ENCODE measurements at places on chromosomes 7 and 10.

- DNase-seq = no peak
These were observed 91.2 kb downstream of the SPAG6 start for GRCh38 chr10:22436526-22436892.

DNA sequence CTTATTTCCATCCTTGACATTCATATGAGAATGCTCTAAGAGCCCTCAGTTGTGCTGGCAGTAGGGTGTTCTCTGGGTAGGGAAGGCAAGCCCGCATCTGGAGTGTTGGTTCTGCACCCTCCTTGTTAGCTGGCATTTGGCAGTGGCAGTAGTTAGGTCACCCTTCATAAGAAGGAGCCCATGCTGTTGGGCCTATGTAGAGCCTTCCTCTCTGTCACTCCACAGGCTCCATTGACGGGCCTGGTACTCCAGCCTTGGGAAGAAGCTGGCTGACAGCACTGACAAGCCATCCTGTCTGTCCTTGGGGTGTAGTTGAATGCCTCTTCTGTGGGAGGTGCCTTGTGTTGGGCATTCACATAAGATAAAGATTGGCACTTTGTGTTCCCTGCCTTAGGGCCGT is 89.7 kb downstream of the BMPR1A start:
- DNase-seq = no peak

- DNase-seq = no peak
These were observed 34.0 kb downstream of the PSMC2 start for GRCh38 chr7:103381280-103382031.

DNA sequence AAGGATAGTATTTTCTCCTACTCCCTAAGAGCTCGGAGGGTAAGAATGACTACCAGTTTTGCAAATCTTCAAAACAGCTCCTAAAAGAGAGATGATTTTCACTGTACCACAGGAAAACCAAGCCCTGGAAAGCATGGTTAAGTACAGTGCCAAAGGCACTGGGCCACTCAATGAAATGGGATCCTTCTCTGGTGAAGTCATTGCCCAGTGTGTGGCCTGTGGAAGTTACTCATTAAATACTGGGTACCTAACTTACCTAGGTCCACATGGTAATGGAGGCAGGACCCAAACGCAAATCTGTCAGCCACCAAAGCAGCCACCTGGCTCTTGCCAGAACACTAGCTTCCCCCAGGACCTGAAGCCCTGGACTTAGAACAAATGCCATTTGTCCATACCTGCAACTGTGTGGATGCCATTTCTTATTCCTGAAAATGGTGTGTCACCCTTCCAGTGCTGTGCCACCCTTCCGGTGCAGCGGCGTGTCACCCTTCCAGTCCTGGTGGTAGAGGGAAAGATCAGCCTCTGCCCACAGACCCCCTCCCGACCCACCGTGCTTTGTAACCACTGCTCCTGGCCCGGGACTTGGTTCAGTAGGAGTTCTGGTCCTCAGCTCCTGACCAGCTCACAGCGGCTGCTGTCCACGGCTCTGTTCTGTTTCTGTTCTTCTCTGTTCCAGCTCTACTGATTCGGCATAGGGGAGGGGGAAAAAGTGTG is 659.2 kb downstream of the SDK1 start:
- DNase-seq = no peak

GRCh38 chr7:95509199-95509598 is 23.5 kb downstream of the ASB4 start:
- DNase-seq = no peak

- DNase-seq = no peak
These were observed 123.3 kb upstream of the FZD1 start for GRCh38 chr7:91140982-91141381.

GRCh38 chr10:86045896-86046295 is 320.7 kb downstream of the GRID1 start:
- DNase-seq = no peak

GRCh38 chr10:76336213-76336963 is 905.0 kb downstream of the LRMDA start:
- no peak for DNase-seq

DNA sequence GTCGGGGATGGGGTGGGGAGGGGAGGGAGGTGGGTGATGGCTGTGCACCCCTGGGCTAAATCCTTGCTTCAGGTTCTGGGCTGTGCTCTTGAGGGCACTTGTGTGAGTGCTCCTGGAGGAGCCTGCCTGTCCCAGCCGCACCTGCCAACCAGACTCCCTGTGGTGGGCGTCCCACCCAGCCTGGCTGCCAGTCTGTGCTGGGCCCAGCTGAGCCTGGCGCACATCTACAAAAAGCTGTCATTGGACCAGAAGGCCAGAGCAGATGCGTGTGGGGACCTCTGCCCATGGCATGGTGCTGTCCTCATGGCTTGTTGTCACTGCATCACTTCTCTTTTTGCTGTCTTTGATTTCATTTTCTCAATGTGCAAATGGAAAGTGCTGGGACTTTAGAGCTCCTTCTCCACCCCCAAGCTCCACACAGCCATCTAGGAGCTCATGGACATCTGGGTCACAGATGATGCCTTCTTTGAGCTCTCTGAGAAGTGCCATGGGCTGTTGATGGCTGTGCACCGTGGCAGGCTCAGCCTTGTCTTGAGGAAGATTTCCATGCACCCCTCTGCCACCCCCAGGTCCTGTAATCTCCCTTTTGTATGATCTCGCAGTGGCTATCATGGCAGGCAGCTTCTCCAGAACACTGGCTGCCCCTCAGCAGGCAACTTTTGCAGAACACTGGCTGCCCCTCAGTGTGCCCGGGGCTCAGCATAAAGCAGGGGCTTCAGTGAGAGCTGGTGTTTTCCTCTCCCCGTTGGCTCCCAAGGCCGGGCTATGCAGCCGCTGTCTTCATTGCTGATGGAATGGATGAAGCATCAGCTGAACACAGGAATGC is 83.9 kb downstream of the ADCY1 start:
- DNase-seq = no peak

GRCh38 chr10:112614072-112614471 is 167.1 kb downstream of the VTI1A start:
- DNase-seq = no peak

DNA sequence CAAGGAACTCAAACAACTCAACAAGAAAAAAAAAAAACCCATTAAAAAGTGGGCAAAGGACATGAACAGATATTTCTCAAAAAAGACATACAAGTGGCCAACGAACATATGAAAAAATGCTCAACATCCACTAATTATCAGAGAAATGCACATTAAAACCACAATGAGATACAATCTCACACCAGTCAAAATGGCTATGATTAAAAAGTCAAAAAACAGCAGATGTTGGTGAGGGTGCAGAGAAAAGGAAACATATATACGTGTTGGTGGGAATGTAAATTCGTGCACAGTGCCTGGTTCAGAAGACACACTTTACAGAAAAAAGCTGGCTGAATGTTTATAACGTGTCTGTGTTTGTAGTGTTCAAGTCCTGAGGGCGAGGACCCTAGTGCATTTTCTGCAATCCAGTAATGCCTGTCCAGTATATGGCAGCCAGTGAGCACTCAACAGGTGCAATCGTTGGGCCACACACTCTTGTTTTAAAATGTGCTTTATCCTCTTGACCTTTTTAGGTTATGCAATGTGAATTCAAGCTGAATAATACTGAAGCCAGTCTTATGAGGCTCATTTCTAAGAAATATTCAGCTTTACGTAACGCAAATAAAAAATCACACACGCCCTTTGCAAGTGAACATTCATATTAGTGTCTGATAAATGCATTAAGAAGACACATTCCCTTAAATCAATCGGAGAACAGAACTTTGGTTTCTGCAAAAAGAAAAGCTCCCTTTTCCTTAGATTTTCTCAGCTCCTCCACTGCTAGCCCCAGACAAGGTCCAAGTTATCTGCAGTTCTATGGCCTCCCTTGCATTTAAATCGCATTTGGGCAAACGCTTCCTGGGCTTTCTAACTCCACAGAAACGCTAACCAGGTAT is 813 bp upstream of the MTURN start:
- no peak for DNase-seq

DNA sequence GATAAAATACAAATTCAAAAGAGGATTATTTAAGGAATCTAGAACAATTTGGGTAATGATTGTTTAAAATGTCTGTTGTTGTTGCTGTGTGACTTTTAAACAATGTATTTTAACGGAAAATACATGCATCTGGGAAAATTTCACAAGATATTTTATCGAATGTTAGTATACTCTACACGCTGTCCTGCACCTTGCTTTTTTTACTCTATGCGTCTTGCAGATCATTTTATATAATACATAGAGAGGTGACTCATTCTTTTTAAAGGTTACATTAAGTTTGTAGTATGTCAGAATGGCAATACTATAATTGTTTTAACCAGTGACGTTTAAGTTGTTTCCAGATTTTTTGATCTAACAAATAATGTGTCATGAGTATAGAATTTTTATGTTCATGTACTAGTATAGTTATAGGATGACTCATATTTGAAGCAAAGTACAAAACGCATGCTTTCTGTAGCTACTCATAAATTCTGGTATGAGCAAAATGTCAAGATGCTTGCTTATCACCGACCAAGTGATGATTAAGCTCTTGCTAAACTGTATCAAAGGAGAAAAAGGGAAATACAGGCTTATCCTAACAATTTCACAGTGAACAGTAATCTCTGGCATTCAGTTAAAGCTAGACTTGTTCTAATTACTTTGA is 4.9 kb downstream of the DKK1 start:
- no peak for DNase-seq

DNA sequence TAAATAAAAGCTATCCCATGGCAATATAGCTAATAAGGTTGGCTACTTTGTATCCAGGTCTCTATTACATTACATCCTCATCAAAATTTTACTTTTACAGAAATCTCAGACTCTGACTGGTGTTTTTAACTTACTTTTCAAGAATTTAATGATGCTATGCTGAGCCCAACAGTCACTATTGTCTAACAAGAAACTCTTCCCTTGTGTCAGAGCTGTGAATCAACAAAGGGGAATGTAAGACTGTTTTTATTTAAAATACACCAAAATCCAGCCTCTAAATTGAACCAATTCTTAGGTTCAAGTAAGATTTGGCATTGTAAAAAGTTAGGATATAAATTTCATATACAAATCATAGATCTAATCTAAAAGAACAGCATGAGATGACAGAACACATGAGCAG is 7.0 kb downstream of the RTKN2 start:
- DNase-seq = no peak
